ENCODE measurements at places on chromosomes 7 and 10. TPM values are rescaled to one million over a fixed set of nuclear protein-coding genes. Genes with fewer than 3 reads are reported as not detected.

- DNase-seq: peak; percentile 15
Observed at GRCh38 chr10:95785942-95786669, 30.1 kb downstream of the ENTPD1 start.

DNA sequence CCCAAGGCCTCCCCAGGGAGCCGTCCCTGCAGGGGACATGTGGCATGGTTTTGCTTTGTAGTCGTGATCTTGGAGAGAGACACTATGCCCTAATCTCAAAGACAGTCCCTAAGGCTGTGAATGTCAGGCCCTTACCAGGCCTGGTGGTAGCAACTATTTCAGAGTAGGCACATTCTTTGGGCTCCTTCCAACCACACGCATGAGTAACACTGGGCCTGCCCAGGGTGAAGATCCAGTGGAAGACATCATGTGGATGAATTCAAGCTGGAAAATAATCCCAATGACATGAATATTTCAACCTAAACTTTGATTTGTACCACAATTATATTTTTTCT is 39.5 kb upstream of the INSIG1 start:
- no peak for DNase-seq

DNA sequence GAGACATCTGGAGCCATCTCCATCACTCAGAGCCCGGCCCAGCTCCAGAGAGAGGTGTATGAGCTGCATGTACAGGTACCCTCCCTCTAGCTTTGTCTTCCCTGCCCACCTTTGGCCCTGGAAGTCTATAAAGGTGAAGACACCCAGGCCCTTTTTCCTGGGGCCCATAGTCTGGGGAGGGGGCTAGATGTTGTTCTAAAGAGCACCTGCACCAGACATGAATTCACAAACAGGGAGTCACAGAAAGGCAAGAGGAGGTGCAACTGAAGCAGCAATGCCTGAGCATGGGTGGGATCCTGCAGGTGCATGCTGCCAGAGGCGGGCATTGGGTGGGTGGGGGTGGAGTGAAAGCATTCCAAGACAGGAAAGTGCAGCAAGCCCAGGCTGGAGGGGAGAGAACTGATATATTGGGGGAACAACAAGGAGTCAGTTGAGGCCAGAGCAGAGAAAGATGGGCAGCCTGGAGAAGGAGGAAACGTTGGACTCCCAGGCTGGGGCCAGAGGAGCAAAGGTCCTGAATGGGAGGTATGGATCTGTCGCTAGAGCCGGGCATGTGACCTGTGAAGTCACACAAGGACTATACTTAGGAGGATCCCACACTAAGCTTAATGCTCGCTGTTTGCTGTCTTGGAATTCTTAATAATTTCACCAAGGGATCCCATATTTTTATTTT is 11.7 kb downstream of the CDHR1 start:
- no peak for DNase-seq

GRCh38 chr7:2411049-2411448 is 7.6 kb downstream of the CHST12 start:
- DNase-seq: no peak

GRCh38 chr7:18151422-18151821 is 123.8 kb upstream of the PRPS1L1 start:
- DNase-seq: no peak

DNA sequence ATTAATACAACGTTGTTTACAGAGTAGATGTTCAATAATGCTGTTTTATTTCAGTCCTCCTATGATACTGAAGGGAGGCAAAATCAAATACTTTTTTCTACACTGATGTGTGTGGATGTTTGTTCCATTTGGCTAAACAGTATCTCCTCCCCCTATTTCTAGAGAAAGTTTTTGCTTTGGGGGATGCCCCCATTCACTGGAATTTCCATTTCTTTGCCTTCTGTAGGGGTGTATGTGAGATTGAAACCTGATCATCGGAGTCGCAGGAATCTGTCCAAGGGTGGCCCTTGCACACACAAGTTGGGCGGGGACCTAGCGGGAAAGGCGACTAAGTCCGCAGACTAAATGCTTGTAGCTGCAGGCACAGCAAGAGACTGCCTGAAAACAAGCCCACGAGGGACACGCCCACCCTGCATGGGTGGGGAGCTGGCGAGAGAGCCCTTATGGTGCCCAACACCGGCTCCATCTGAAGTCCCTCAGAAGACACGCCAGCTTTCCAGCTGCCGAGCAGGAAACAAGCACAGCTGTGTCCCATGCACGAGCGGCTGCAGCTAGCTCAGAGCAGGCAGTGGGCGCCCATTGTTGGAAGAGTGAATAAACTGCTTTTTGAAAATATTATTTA is 58.0 kb downstream of the ESYT2 start:
- DNase-seq: no peak

DNA sequence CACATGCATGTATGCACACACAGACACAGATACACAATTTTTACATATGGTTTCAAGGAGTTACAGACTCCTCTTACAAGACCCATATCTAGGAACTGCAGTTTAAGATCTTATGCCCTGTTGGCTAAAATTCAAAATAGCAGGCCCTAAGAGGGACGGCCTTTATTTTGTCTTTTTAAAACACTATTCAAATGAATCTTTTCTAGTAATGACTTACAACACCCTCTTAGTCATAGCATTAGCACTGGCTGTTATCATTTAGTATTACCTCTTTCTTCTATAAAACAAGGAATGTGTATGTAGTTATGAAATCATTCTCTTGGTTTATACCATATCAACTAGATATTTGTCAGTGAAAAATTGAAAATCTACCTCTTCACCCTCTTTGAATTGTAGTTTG is 15.3 kb downstream of the PAPSS2 start:
- no peak for DNase-seq

- DNase-seq: no peak
Observed at GRCh38 chr7:135575296-135575695, 17.6 kb downstream of the NUP205 start.

- no peak for DNase-seq
Observed at GRCh38 chr10:129770286-129770685, 193.8 kb downstream of the EBF3 start.

DNA sequence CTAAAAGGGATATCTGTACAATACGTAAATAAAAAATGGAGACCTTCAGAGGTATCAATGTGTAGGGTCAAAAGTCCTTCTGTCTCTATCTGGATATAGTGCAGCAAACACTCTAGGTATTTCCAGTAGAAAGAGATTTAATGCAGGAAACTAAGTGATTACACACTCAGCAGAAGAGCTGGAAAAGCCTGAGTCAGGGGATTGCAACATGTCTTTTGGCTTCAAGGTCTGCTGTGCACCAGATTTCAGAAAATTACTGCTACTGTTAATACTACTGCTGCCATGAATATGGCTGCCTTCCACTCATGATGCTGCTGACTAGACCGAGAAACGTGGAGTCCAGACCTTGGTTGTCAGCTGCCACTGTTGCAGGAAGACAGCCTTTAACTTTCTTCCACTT is 94.9 kb upstream of the DLX6 start:
- DNase-seq: no peak

- DNase-seq: peak; percentile 65
Observed at GRCh38 chr10:62681211-62681940, 123.1 kb upstream of the ADO start.

- DNase-seq: peak; percentile 48
Observed at GRCh38 chr7:75982306-75983064, 11.9 kb downstream of the TMEM120A start.

DNA sequence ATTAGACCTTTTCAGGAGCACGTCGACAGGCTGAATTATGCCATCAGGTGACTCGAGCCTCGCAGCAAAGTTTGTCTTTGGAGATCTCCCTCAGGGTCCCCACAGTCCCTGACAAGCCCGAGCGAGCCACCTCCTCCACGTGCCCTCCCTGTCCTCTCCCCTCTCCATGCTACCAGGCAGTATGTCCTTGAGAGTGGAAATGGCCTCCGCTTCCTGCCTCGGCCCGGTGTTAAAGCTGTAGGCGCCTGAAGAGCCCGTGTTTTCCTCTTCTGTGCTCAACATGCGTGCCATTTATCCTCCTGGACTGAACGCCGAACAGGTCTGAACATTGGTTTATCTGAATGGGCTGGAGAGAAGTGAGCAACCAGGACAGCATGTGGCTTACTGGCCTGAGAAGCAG is 82.6 kb downstream of the GPR26 start:
- no peak for DNase-seq

GRCh38 chr10:94036766-94037033 is 43.0 kb downstream of the PLCE1 start:
- DNase-seq: no peak

The MACC1 gene
- total RNA-seq: 0.21 TPM

The PNLIPRP3 gene
- total RNA-seq: not detected

The SFTPD gene
- 0.21 TPM for total RNA-seq

The CNNM1 gene
- 0.66 TPM for total RNA-seq

The CALHM1 gene
- not detected for total RNA-seq

The TMEM176A gene
- not detected for total RNA-seq

The VAX1 gene
- total RNA-seq: 0.81 TPM

The BAIAP2L1 gene
- 16.6 TPM for total RNA-seq

The MSMB gene
- total RNA-seq: 0.89 TPM

The COBL gene
- 4.2 TPM for total RNA-seq

The EPHA1 gene
- 176 TPM for total RNA-seq

The SPDYE3 gene
- total RNA-seq: not detected

The LRGUK gene
- 0.59 TPM for total RNA-seq
